Stimulated activated memory B cell treated with anti-CD40 and anti-IgM and Interleukin-4, amounts not matched to agents 10 μg/mL and 1 μg/mL and 100 μg/mL, for 72 hours (primary cell): ENCODE measurements at places on chromosomes 6 and 20.

DNA sequence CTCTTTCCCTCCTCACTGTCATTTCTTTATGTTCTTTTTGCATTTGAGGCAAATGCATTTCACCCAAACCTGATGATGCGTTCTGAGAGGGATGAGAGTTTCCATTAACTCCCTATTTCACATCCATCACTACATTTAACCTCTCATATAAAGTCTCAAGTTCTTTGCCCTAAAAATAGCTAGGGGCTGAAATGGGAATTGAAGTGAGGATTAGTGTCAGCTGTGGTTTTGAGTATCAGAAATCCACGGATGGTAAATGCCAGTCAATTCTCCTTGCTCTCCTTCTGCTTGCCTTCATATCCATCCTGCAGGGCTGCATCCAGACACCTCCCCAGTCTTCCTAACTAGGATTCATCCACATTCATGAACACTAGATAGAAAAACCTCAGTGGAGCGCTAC, 10.0 kb upstream of the DTNBP1 start:
- no peak for ATAC-seq

GRCh38 chr20:58174708-58175280, 53.7 kb downstream of the ANKRD60 start:
- no peak for ATAC-seq

GRCh38 chr20:45496166-45496565, 19.3 kb downstream of the SPINT3 start:
- no peak for ATAC-seq

- ATAC-seq, result no peak
These were observed 42.2 kb downstream of the VSTM2L start for GRCh38 chr20:37945091-37945547.

GRCh38 chr6:166775180-166775922, 148.3 kb upstream of the RPS6KA2 start:
- peak; percentile 57 for ATAC-seq

- no peak for ATAC-seq
These were observed 97.8 kb upstream of the OGFRL1 start for GRCh38 chr6:71190809-71191208.

DNA sequence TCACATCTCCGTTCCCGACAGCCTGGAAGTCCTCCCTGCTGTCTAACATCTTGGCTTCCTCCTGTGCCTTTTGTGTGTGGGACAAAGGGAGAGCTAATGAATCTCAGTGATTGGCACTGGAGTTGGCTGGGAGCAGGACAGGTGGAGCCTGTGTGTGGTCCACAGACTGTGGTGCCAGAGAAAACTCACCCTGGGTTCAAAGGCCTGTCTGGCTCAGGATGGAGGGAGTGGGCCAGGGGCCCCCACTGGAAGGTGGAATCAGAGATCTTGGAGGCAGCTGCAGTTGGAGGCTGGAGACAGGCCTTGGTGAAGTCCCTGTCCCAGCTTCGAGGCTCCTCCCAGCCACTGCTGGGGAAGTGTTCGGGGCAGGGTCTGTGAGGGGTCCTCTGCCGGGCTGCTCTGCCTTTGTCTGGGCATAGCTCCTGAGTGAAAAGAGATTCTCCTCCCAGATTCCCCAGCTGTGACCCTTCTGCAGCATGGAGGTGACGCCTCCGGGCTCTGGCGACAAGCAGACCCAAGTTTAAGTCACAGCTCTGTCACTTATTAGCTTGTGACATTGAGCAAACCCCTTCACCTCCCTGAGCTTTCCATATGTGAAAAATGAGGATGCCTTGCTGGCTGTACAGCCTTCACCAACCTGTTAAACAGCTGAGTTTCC, 13.9 kb upstream of the ITPR3 start:
- ATAC-seq, result no peak

- ATAC-seq, result no peak
These were observed 116.6 kb downstream of the FOXO3 start for GRCh38 chr6:108677357-108677756.

GRCh38 chr20:19642860-19643259, 115.2 kb upstream of the RIN2 start:
- no peak for ATAC-seq

GRCh38 chr6:165769401-165769800, 106.4 kb upstream of the PDE10A start:
- ATAC-seq, result no peak

DNA sequence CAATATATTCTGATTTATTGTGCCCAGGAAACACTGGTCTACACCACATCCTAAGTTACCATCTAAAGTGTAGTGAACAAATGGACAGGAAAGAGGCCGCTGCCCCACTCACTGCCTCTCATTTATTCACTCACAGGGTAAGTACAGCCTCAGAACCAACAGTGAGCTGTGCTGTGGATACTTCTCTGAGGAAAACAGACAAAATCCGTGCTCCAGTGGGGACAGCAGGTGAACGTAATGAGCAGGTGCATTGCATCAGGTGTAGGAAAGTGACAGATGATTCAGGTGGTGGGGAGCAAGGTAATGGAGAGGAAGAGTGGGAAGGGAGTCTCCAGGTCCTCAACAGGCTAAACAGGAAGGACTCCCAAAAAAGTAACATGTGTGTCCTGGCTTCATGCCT, 8.4 kb upstream of the ULBP2 start:
- no peak for ATAC-seq

- ATAC-seq, result no peak
These were observed 1189.4 kb upstream of the EYS start for GRCh38 chr6:66896415-66896814.

DNA sequence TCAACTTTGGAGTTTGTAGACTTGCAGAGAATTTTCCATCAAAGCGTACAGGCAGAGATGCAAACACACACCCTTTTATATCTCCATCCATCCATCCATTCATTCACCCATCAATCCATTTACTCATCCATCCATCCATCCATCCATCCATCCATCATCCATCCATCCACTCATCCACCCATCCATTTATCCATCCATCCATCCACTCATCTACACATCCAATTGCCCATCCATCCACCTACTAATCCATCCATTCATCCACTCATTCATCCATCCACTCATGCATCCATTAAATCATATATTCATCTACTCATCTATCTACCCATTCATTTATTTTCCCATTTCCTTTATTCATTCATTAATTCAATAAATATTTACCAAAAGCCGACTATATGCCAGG, 52.1 kb downstream of the KCNB1 start:
- no peak for ATAC-seq
